ENCODE measurements at places on chromosomes 2 and 18. TPM values are rescaled to one million over a fixed set of nuclear protein-coding genes. Genes with fewer than 3 reads are reported as not detected.

DNA sequence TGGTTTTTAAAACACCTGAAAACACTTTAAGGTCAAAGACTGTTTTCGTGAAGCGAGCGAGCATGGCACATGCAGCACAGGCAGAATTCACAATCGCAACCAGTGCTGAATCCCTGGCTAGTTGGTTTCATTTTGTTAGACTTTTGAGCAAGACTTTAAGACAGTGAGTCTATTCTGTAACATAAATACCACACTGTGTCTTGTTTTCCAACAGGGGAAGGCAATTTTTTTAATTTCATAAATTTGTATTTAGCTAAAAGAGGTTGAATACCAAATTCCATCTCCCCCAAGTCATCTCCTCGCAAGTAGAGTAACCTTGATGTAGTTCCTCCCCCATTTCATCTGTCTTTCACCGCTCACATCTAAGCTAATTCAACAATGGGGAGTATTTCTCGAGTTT, 1.4 kb downstream of the CERKL start:
- peaks cover 4% of the 10 kb centered on the region for H3K27me3 ChIP-seq
- DNase-seq, result no peak
- no peaks in the 10 kb centered on the region for H3K36me3 ChIP-seq

- no peak overlapping the region for H3K27ac ChIP-seq
- DNase-seq, result no peak
- H3K36me3 ChIP-seq, result no peaks in the 10 kb centered on the region
- H3K4me3 ChIP-seq, result no peak overlapping the region
- H3K27me3 ChIP-seq, result no peaks in the 10 kb centered on the region
Observed at GRCh38 chr2:62968668-62969067, 82.0 kb upstream of the OTX1 start.

DNA sequence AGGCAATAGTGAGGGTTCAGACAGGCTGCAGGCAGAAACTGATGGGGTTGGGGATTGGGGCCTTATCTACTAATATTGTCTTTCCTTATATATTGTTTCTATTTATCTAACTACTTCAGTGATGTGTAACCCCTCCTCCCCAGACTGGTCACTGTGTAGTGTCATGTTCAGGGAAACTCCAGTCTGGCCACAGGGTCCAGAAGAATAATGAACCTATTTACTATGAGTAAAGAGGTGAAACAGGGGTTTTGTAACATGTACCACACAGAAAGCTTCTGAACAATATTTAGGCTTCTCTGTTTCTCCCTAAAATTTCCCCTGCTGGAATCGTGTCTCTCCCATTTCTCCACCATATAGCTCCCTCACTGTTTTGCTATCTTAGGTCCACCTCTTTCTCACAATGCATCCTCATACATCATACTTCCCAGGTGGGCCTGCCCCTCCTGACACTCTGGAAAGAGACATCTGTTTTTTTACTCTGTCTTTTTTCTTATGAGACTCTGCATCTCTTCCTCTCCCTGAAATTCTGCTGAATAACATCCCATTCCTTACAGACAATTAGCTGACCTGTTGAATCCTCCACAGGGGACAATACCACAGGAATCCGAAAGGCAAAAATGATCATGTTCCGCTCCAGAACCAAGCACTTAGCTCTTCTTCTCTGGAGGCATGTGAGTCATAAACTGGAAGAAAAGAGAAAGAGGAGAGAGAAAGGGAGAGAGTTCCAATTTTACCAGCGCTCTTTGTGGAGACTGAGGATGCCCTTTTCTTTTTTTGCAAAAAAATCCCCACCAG, 154.8 kb downstream of the ZEB2 start:
- no peak for DNase-seq
- H3K27ac ChIP-seq, result no peak overlapping the region
- no peaks in the 10 kb centered on the region for H3K27me3 ChIP-seq
- no peaks in the 10 kb centered on the region for H3K4me1 ChIP-seq
- H3K4me3 ChIP-seq, result no peak overlapping the region

GRCh38 chr2:130388221-130388907, 32.5 kb downstream of the PTPN18 start:
- no peak overlapping the region for H3K27ac ChIP-seq
- no peaks in the 10 kb centered on the region for H3K27me3 ChIP-seq
- DNase-seq, result no peak
- H3K36me3 ChIP-seq, result no peaks in the 10 kb centered on the region

GRCh38 chr2:105325389-105325963, 4.1 kb downstream of the TGFBRAP1 start:
- H3K4me1 ChIP-seq, result peaks cover 12% of the 10 kb centered on the region
- no peak overlapping the region for H3K27ac ChIP-seq
- DNase-seq, result no peak
- H3K36me3 ChIP-seq, result no peaks in the 10 kb centered on the region

The PDE11A gene
- not detected for polyA plus RNA-seq

GRCh38 chr2:119028327-119029174, 86.6 kb downstream of the MARCO start:
- H3K36me3 ChIP-seq, result no peaks in the 10 kb centered on the region
- no peak for DNase-seq
- H3K27me3 ChIP-seq, result no peaks in the 10 kb centered on the region
- no peaks in the 10 kb centered on the region for H3K4me1 ChIP-seq
- no peak overlapping the region for H3K4me3 ChIP-seq

The MYO5B gene
- 0.02 TPM for polyA plus RNA-seq

DNA sequence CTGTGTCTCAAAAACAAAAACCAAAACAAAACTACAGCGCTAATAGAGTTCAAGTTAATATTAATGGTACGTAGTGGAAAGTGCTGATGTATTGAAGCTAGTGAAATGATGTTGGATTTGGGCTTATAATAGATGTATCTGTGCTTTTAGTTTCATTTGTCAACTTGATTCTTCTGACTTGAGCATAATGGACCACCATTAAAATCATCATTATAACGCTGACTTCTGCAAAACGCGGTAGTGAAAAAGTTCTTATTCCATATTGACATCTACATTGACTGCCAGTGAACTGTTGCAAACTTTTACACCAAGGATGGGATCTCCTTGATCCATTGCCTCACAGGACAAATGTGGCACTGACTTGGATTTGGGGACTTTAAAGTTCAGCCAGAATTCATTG, 85.0 kb downstream of the LPIN1 start:
- no peaks in the 10 kb centered on the region for H3K27me3 ChIP-seq
- H3K4me3 ChIP-seq, result no peak overlapping the region
- H3K4me1 ChIP-seq, result peaks cover 20% of the 10 kb centered on the region
- no peaks in the 10 kb centered on the region for H3K36me3 ChIP-seq
- no peak for DNase-seq

DNA sequence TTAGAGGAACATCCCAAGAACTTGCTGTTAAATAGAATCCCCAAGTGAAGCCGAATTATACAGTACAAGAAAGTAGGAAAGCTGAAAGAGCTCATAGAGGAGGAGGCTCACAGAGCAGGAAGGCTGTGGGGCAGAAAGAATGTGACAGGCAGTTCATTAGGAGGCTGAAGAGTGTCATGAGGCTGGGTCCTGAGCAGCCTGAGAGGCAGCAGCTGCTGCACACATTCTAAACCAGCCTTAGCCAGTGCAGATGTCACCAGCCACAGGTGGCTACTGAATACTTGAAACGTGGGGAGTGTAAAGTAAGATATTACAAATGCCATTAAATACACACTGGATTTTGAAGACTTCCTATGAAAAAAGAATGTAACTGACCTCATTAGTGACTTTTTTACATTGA, 490.2 kb upstream of the KLHL29 start:
- no peaks in the 10 kb centered on the region for H3K4me1 ChIP-seq
- no peaks in the 10 kb centered on the region for H3K27me3 ChIP-seq
- H3K27ac ChIP-seq, result no peak overlapping the region
- H3K4me3 ChIP-seq, result no peak overlapping the region

GRCh38 chr2:169001116-169001815, 29.9 kb downstream of the ABCB11 start:
- H3K4me1 ChIP-seq, result no peaks in the 10 kb centered on the region
- DNase-seq, result no peak
- no peak overlapping the region for H3K27ac ChIP-seq
- no peaks in the 10 kb centered on the region for H3K27me3 ChIP-seq

GRCh38 chr18:28729321-28729720, 552.4 kb upstream of the CDH2 start:
- H3K36me3 ChIP-seq, result no peaks in the 10 kb centered on the region
- DNase-seq, result no peak
- no peak overlapping the region for H3K4me3 ChIP-seq
- no peaks in the 10 kb centered on the region for H3K4me1 ChIP-seq
- no peak overlapping the region for H3K27ac ChIP-seq

The ACTG2 gene
- polyA plus RNA-seq, result not detected

The UGT1A4 gene
- not detected for polyA plus RNA-seq

DNA sequence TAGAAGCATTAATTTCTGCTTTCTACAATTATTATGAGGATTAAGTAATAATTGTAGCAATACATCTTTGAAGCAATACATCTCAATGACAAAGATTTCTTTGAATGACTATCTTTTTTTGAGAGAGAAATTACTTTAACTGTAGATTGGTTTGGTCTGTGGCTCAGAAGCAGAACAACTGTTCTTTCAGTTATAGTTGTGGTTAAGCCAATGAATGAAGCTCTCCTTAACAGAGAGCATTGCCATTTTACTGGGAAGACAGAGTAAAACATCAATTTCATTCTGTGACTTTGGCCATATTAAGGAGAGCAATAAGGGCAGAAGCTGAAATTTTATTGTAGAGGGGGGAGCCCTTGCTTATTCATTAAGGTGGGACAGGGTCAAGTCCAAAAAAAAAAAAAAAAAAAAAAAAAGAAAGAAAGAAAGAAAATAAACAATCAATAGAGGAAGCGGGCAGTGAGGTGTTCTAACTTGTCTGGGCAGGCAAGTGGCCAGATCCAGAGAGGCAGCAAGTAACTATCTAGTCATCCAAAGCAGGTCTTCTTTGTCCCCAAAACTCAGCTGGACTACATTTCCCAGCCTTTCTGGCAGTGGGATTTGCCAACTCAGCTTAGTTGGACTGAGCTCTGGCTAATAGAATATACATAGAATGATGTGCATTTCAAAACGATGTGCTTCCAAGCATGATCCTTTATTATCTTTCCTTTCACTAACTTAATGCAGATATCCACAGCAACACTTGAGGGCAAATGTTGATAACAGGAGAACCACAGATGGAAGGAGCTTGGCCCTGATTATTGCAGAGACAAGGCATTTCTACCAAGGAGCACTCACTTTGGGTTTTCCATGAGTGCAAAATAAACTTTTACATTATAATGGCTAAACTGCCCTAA, 462.7 kb upstream of the CDH20 start:
- no peak overlapping the region for H3K27ac ChIP-seq
- no peak overlapping the region for H3K4me3 ChIP-seq
- H3K4me1 ChIP-seq, result no peaks in the 10 kb centered on the region
- no peaks in the 10 kb centered on the region for H3K27me3 ChIP-seq

DNA sequence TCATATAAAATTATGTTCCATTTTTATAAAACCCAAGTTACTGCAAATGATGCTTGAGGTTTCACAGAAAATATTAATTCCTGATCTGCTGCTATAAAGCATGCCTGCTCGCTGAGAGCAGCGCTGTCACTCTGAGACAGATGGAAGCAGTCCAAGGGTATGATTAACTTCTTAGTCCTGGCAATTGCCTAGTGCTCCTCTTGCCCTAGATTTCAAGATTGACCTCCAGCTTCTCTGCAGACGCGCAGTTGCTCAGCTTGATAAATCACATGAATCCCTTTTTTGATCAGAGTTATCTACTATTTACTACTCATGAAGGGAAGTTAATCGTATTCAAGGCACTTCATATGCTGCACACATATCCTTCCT, 154.6 kb upstream of the REV1 start:
- H3K27me3 ChIP-seq, result no peaks in the 10 kb centered on the region
- no peaks in the 10 kb centered on the region for H3K4me1 ChIP-seq
- DNase-seq, result no peak
- H3K4me3 ChIP-seq, result no peak overlapping the region

The HDHD2 gene
- polyA plus RNA-seq, result 45.6 TPM

- H3K36me3 ChIP-seq, result no peaks in the 10 kb centered on the region
- H3K4me1 ChIP-seq, result no peaks in the 10 kb centered on the region
- H3K27ac ChIP-seq, result no peak overlapping the region
- DNase-seq, result no peak
- H3K4me3 ChIP-seq, result no peak overlapping the region
- no peaks in the 10 kb centered on the region for H3K27me3 ChIP-seq
Observed at GRCh38 chr2:120373424-120373823, 27.5 kb downstream of the INHBB start.

The DLX1 gene
- not detected for polyA plus RNA-seq

The EPHA4 gene
- 16.1 TPM for polyA plus RNA-seq

DNA sequence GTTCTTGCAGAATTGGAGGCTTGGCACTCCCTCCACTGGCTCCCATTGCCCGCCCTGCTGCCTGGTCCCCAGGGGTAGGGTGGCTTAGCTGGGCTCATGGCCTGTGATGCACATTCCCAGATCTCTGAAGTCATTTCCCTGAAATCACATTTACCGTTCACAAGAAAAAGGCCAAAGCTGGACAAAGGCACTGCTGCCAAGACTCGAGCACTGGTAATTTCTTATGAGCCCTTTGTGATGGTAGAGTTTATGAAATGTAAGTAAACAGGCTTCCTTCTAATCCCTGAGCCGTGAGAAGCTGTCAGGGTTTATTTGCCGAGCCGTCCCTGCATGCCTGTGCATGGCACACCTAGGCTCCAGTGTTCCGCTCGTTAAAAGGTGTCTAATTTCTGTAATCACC, 247.2 kb upstream of the EPAS1 start:
- H3K4me1 ChIP-seq, result no peaks in the 10 kb centered on the region
- H3K27ac ChIP-seq, result no peak overlapping the region
- H3K27me3 ChIP-seq, result no peaks in the 10 kb centered on the region
- no peaks in the 10 kb centered on the region for H3K36me3 ChIP-seq
- no peak for DNase-seq
- H3K4me3 ChIP-seq, result no peak overlapping the region

DNA sequence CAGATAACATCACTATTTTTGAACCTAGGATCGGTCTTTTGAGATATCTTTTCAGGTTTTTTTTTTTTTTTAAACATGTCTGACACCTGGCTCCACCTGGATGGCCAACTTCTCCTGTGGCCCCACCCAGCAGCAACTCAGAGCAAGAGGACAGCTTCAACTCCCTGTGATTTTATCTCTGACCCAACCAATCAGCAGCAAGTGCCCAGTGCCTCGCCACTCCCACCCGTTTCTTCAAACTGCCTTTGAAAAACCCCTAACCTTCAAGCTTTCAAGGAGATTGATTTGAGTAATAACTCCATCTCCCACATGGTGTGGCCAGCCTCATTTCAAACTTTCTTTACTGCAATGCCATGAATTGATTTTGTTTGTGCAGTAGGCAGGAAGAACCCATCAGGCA, 19.0 kb downstream of the MYO3B start:
- H3K4me1 ChIP-seq, result no peaks in the 10 kb centered on the region
- H3K4me3 ChIP-seq, result no peak overlapping the region

GRCh38 chr2:174836377-174836994, 72.2 kb upstream of the CHRNA1 start:
- H3K36me3 ChIP-seq, result no peaks in the 10 kb centered on the region
- no peak for DNase-seq
- no peak overlapping the region for H3K27ac ChIP-seq
- H3K27me3 ChIP-seq, result no peaks in the 10 kb centered on the region
- H3K4me3 ChIP-seq, result no peak overlapping the region

- H3K27me3 ChIP-seq, result no peaks in the 10 kb centered on the region
- H3K27ac ChIP-seq, result no peak overlapping the region
- DNase-seq, result no peak
- no peaks in the 10 kb centered on the region for H3K36me3 ChIP-seq
Observed at GRCh38 chr2:177422271-177422670, 29.7 kb downstream of the AGPS start.

GRCh38 chr2:144111437-144111836, 408.5 kb downstream of the ZEB2 start:
- no peaks in the 10 kb centered on the region for H3K27me3 ChIP-seq
- no peaks in the 10 kb centered on the region for H3K4me1 ChIP-seq
- DNase-seq, result no peak
- H3K36me3 ChIP-seq, result no peaks in the 10 kb centered on the region

Measured in naive thymus-derived CD4-positive, alpha-beta T cell (primary cell).